ENCODE measurements at places on chromosomes 12 and 14. TPM values are rescaled to one million over a fixed set of nuclear protein-coding genes. Genes with fewer than 3 reads are reported as not detected.

Gene YBX3
- total RNA-seq, result 610 TPM

- no peaks in the 10 kb centered on the region for H3K27me3 ChIP-seq
- H3K4me1 ChIP-seq, result peaks cover 19% of the 10 kb centered on the region
- peak overlapping the region; percentile 95 for H3K27ac ChIP-seq
- H3K36me3 ChIP-seq, result no peaks in the 10 kb centered on the region
- DNase-seq, result no peak
- peak overlapping the region; percentile 81 for H3K4me3 ChIP-seq
Measured at GRCh38 chr12:25194214-25194613, 746 bp downstream of the DNAI7 start.

GRCh38 chr12:115341442-115341841 is 657.5 kb upstream of the TBX3 start:
- no peaks in the 10 kb centered on the region for H3K36me3 ChIP-seq
- H3K4me3 ChIP-seq, result no peak overlapping the region
- H3K27ac ChIP-seq, result peak overlapping the region; percentile 79
- DNase-seq, result peak; percentile 94
- H3K4me1 ChIP-seq, result peaks cover 23% of the 10 kb centered on the region
- no peaks in the 10 kb centered on the region for H3K27me3 ChIP-seq

Gene CNIH1
- 102 TPM for total RNA-seq

- H3K4me1 ChIP-seq, result peaks cover 78% of the 10 kb centered on the region
- no peak overlapping the region for H3K4me3 ChIP-seq
- no peak for DNase-seq
- H3K27me3 ChIP-seq, result no peaks in the 10 kb centered on the region
- H3K27ac ChIP-seq, result no peak overlapping the region
- peaks cover 5% of the 10 kb centered on the region for H3K36me3 ChIP-seq
Measured at GRCh38 chr14:59356767-59357166, 108.4 kb downstream of the GPR135 start.

GRCh38 chr14:83128783-83129182 is 1595.1 kb upstream of the SEL1L start:
- no peaks in the 10 kb centered on the region for H3K36me3 ChIP-seq
- no peak for DNase-seq
- H3K4me3 ChIP-seq, result no peak overlapping the region
- no peak overlapping the region for H3K27ac ChIP-seq

DNA sequence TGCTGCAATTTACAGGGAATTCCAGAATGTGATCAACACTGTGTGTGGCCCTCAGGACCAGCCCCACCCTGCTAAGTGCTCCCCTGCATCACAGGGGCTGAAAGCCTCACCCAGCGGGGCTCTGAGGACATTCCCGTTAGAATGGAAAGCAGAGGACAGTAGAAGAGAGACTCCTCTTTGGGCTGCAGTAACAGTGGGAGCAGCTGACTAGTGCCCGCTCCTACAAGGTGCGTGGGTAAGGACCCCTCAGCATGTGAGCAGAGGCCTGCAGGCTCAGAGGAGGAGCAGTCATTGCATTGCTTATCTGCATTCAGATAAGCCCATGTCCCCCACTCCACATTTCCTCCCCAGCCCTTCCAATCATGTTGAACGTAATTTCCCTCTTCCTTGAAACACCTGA is 120.1 kb downstream of the ITPR2 start:
- no peak overlapping the region for H3K27ac ChIP-seq
- no peak overlapping the region for H3K4me3 ChIP-seq
- H3K36me3 ChIP-seq, result peaks cover 25% of the 10 kb centered on the region
- H3K4me1 ChIP-seq, result no peaks in the 10 kb centered on the region
- no peak for DNase-seq

DNA sequence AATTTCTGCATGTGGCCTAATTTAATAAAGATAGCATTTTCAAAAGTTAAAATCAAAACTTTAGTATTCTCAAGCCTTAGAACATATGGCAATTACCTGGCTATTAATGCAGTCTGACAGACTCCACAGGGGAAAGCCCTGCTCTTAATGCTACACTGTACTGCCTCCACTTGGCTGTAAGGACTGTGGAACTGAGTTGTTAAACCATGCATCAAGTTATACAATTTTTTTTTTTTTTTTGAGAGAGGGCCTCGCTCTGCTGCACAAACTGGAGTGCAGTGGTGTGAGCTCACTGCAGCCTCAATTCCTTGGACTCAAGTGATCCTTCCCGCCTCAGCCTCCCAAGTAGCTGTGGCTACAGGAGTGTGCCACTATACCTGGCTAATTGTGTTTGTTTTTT is 19.0 kb upstream of the NDUFA12 start:
- no peak overlapping the region for H3K27ac ChIP-seq
- H3K27me3 ChIP-seq, result no peaks in the 10 kb centered on the region
- no peak for DNase-seq
- H3K36me3 ChIP-seq, result peaks cover 42% of the 10 kb centered on the region
- no peak overlapping the region for H3K4me3 ChIP-seq

Gene ENDOU
- 18.7 TPM for total RNA-seq

DNA sequence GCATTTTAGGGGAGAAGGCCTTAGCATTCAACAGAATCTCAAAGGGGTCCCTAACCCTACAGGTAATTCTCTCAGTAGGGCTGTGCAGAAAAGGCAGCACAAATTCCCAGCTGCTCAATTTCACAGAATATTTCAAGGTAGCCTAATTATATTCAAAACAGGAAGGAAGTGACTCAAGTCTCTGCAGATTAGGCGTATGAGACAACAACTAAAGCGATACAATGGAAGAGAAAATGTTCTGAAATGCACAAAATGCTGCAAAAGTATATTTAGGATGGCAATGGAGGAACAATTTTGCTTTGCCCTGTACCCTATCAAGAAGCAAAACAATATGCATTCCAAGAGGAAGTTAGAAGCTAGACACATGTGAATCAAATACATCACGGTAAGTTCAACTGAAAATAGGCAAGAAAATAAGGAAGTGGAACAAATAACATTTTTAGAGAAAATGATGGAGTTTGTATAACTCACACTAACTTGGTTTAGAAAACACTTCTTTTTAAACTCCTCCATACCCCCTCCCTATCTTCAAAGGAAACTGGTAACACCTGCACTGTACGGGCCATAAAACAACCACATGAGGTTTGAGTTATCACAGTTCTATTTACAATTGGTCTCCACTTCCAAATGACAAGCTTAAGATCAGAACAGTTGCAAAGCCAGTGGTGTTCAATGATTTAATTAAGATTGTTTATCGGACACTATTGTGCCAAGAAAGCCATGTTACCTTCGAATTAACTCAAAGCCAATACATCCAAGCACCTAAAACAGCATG is 1.6 kb downstream of the GIT2 start:
- peak overlapping the region; percentile 89 for H3K4me3 ChIP-seq
- no peak for DNase-seq
- H3K27me3 ChIP-seq, result no peaks in the 10 kb centered on the region
- H3K27ac ChIP-seq, result no peak overlapping the region
- H3K36me3 ChIP-seq, result peaks cover 14% of the 10 kb centered on the region
- peaks cover 33% of the 10 kb centered on the region for H3K4me1 ChIP-seq

DNA sequence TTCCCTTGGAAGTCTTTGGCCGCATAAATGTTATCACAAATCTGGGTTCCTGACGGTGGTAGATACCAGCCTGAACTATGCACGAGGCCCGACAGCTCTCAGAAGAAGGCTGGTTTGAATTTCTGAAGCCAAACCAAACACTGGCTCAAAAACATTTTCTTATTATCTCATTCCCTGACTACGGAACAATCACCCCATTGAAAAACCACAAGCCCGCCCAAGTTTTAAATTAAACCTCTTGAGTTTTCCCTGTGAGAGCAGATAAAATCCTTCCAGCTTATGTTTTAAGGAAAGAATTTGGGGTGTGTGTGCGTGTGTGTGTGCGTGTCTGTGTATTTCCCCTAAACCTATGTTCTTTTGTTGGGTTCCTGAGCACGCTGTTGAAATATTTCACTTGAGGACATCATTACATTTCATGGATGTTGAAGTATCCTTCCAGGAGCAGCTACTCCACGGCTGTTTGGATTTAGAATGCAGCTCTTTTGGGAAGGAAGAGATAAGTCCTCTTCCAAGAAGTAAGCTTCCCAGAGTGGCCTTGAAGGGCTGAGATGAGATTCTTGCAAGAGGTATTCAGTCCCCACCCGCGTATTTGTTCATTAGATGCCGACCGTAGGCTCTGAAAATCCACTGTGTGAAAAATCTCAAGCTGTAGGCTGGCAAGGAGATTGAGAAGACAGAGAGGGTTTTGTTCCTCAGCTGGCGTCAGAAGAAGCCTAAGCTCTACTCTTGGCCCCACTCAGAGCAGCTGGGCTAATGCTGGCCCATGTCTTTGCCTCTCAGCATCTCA is 131.0 kb upstream of the NCOR2 start:
- no peak for DNase-seq
- no peak overlapping the region for H3K4me3 ChIP-seq
- H3K27ac ChIP-seq, result peak overlapping the region; percentile 36
- H3K4me1 ChIP-seq, result peaks cover 48% of the 10 kb centered on the region

Gene ZNF84
- total RNA-seq, result 16.2 TPM
